ENCODE measurements at places on chromosomes 7 and 10. TPM values are rescaled to one million over a fixed set of nuclear protein-coding genes. Genes with fewer than 3 reads are reported as not detected.

DNA sequence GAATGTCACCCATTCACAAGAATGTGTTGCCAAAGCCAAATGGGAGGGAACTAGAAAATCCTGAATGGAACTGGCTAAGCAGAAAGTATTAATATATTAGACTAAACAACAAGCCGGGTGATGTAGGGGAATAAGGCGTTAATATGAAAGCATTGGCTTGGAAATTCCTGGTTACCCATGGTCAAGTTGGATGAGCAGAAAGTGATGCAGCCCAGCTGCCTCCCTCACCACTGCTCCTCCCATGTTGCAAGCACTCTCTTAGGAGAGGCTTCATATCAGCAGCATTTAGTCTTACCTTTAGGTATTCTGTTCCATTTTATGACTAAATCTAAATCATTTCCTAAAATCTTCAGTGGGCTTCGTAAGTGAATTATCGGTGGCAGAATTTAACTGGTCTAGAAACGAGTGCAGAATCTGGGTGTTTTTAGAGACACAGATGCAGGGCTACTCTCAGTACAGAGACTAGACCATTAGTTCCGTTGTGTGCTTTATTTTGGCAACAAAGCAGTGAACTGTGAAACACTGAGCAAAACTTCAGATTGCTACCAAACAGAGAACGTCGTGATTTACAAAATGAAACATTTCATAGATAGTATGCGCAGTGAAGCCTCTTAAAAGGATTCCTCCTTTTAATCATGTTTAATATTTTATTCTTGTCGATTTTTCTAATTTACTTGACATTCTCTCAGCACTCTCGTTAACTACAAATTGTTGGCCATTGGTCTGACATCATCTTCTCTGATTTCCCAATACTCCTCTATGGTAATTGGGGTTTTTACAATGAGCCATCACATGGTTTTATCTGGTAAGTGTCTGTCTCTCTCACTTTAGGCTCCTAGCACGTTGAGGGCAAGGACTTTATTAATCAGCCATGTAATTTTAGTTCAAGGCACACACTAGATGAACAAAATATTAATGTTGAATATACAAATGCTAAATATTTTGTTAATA, 22.0 kb upstream of the HGF start:
- DNase-seq: no peak

DNA sequence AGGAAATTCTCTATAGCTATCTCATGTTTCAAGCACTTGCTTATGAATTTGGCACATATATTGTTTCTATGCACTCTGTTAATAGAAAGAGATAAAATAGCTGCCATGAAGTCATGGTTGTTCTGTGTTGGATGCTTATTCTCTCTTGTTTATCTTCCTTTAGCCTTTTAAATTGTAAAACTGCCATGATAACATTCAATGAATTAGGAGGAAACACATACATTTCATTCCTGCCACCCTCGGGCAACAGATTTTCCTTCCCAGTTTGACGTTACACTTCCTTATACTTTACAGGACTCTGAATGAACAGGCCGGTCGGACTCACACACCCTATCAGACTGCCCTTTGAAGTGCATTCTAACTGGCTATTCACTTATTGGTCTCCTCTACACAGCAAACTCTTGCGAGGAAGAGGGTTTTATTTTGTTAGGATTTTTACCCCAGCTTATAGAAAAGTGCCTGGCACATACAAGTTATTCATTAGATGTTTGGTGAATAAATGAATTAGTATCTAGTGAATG, 65.7 kb upstream of the FERD3L start:
- DNase-seq: no peak

DNA sequence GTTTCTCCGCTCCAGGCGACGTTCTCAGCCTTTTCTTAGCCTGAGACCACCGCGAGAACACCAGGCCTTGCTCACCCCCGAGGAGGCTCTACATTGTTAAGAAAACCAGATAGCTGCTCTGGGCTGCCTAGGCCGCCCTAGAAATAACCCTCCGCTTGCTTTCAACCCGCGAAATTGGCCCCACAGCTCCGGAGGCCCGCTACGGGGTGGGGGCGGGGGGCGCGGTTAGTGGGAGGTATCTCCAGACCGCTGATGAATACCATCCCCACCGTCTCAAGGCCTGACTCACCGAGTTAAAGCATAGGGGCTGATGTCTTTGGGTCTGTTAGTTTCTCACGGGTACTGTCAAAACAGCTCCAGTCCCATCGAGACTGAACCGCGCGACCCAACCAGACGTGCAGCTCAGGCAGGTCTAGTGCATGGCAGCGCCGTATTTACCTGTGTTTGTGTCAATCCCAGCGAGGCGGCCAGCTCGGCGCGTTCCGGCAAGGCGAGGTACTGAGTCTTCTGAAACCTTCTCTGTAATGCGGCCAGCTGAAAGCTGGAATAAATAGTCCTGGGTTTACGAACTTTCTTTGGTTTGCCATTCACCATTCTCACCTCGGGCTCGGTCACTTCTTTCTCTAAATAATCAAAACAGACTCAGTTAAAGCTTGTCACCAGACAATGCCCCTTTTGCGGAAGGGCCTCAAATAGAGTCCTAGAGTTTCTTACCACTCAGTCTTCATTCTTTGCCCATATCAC, 2.7 kb downstream of the DLX5 start:
- no peak for DNase-seq

DNA sequence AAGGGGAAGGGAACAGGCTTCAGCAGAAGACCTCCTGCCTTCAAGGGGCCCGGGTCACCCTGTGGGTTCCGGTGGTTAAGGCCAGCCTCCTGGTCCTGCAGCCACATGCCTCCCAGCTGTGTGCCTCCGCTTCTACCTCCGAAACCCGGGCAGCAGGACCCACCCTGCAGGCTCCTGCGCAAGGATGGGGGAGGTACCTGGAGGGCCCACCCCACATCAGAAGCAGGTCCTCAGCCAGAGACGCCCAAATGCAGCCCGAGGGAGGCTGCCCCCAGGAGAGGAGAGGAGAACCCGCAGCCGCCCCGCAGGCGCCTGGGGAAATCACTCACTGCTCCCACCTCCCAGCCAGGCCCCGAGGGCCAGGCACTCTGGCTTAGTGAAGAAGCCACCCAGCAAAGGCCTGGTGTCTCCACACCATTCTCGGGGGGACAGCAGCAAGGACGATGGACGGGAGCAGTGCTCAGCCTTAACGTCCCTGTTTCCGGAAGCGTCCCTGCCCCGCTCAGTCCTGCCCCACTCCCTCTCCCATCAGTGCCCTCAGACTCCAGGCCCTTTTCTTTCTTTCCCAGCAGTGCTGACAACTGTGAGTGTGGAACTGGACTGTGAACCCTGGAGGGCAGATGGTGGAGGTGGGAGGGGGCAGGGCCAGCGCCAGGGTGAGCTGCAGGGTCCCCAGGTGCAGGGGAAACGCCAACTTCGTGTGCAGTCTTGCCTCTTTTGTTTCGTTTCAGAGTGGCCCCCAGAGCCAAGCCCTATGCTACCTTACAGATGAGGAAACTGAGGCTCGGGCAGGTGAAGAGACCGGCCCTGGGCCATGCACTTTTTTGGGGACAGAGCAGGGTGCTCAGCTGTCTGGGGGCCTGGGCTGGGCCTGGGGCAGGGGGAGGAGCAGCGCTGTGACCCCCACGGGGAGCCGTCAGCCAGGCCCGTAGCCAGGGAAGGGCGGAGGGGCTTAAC, 138.0 kb downstream of the FAM53B start:
- DNase-seq: no peak

- DNase-seq: no peak
Measured at GRCh38 chr7:88401009-88401623, 94.4 kb upstream of the STEAP4 start.

GRCh38 chr10:62384057-62384446, 9.9 kb downstream of the ZNF365 start:
- no peak for DNase-seq

Gene CALHM1
- not detected for total RNA-seq

DNA sequence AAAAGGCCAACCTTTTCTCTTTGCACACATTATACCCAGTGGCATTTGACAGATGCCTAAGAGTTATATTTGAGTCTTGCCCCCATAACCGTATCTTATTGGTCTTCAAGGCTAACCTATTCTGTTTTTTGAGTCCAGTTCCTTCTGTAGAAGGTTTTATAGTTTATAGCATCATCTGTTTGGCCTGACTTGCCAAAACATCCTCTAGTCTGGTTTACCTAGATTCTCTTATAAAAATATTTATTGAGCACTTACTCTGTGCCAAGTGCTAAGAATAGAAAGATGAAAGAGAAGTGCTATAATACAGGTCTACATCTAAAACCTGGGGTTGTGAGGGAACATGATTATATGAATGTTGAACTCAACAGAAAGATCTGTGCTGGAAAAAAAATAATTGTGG, 55.9 kb upstream of the PIP4K2A start:
- DNase-seq: no peak

DNA sequence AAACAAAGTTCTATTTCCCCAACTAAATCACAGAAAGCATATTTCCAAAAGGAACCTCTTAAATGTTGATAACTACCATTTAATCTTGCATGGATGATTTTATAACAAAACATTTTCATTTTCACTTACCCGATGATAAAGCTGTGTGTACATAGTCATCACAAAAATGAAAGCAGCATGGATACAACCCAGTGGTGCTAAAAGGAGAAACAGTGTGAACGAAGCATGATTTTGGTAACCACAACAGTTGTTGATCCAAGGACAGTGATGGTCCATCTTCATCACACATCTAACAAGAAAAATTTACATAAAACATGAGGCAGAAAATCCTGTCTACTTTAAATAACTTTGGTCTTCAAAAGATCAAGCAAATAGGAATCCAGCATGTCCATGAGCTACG, 4.7 kb downstream of the ZDHHC6 start:
- no peak for DNase-seq

DNA sequence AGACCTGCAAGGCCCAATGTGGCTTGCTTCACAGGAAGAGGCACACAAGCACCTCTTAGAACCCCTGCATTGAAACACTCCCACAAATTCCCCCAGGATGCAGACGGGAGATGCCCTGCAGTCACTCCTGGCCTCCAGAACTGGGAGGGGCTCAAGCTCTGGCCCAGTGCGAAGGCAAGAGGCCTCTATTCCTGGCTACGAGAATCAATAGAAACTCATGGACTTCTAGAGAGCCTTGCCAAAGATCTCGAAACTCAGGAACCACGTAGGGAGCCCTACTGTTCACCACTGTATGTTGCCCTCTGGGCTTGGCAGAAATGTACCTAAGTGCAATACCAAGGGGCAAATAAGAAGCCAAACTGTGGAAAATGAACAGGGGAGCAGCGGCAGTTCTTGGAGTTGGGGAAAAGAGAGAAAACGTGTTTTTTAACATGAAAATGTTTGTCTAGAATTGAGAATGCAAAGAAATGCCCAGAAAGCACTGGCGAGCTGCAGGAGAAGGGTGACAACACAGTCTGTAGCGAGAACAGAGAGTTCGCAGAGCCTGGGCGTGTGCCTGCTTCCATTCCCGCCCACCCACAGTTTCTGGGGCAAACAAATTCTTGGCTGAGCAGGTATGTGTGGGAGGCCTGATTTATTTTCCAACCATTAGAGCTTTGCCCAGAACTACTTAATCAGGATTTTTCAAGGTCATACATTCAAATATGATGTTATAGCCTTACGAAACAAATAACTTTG, 260.5 kb upstream of the KLF14 start:
- peak; percentile 44 for DNase-seq

Gene PIK3AP1
- 4.5 TPM for total RNA-seq

DNA sequence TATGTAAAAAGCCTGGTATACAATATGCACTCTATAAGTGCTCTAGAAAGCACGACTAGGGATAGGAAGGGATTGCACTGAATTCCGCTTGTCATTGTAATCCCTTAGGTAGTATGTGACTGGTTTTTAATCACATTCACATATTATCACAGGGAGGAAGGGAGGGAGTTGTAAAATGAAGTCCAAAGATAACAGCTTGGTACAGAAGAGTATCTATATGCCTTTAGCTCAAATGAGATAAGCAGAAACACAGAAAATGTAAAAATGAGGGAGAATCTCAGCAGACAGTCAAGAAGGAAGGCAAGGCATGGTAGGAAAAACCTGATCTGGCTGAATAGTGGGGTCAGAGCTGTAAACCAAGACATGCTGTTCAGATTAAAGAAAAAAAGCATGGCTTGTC, 63.4 kb downstream of the ABI1 start:
- no peak for DNase-seq

Gene BCCIP
- total RNA-seq: 46.4 TPM

DNA sequence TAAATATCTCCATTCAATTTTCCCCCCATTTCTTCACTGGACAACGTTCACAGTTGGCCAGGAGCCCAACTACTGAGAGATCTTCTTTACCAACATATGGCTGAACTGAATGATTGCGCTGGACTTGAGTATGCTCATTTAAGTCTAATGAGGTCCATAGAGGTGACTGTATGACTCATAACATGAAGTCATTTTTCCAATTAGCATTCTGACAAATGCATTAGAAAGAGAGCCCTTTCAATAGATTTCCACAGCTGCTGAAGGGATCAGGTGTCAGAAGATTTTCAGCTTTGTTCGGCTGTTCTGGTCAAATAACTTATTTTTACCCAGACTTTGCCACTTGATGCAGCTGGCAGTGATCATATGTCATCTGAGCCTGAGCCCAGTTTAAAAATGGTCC, 438.0 kb downstream of the ETV1 start:
- DNase-seq: no peak

Data from heart right ventricle (tissue), 16 donors.